ENCODE measurements at places on chromosomes 7 and 10.

DNA sequence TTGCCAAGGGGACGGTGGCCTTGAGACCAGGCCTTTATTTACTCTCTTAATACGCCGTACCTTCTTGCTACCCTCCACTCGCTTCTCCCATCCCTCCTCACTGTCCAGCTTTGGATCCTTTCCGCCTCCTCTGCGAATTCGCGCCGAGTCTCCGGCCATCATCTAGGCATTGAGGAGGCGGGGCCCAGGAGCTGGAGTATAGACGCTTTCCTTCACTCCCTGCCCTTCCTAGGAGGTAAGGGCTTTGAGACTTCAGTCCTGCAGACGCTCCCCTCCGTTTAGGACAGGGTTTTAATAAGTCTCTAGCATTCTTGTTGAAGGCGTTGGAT lies 538 bp downstream of the TFAM start:
- DNase-seq: peak; percentile 62

GRCh38 chr10:69844698-69845097 lies 43.0 kb downstream of the COL13A1 start:
- no peak for DNase-seq

DNA sequence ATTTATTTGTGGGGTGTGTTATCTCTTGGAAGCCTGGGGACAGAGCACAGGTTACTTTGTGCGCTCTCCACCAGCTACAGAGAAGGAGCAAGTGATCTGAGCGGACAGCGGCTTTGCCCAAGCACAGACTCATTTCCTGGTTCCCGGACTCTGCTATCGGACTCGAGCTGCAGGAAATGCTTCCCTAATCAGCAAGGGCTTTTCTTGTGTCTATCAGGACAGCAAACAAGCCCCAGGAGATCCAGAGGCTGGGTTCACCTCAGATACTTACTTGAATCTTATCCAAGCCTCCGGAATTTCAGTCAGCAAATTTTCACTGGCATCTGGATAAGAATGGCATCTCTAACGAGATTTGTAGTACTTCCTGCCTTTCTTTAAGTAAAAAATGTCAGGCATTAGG lies 27.8 kb downstream of the MRC1 start:
- peak; percentile 85 for DNase-seq

DNA sequence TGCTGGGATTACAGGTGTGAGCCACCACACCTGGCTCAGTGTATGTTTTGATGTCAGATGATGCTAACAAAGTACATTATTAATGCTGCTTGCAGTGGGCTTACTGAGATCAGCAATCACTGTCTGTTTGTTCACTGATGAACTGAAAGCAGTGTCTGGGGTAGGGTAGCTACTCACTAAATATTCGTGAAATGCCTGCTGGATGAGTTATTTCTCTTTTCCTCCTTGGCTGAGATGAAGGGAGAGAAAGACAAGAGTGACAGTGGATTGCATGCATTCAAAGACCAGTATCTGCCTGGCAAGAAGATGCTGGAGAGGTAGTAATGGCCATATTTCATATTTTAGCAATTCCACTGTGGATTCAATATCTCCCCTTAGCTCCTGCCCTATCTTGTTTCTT lies 32.3 kb downstream of the FAM107B start:
- DNase-seq: no peak

GRCh38 chr7:80770675-80771081 lies 132.2 kb downstream of the CD36 start:
- DNase-seq: no peak

GRCh38 chr10:16597656-16598055 lies 76.0 kb upstream of the C1QL3 start:
- DNase-seq: no peak

GRCh38 chr7:5679048-5679812 lies 102.2 kb downstream of the RNF216 start:
- no peak for DNase-seq

GRCh38 chr7:23347033-23347681 lies 48.0 kb downstream of the MALSU1 start:
- peak; percentile 30 for DNase-seq

GRCh38 chr10:118167056-118167700 lies 120.4 kb upstream of the RAB11FIP2 start:
- no peak for DNase-seq

DNA sequence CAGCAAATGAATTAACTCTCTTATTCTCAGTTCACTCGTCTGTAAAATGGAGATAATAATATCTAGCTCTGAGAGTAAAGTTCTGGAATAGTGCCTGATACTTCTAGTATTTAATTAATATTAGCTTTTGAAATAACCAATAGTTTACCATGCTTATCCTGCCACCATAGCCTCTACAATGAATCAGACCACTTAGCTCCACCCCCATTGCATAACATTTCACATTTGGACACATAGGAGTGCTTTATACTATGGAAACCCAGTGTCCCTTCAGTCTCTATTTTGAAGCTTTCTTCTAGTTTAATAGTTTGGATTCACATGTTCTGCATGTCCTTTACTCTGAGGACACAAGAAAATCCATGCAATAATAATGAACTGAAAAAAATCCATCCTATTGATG lies 427.3 kb upstream of the C7orf33 start:
- no peak for DNase-seq

GRCh38 chr7:92589056-92589455 lies 1.1 kb downstream of the FAM133B start:
- DNase-seq: no peak

GRCh38 chr10:2252096-2252495 lies 514.8 kb upstream of the ADARB2 start:
- no peak for DNase-seq

- DNase-seq: no peak
Observed at GRCh38 chr10:80410578-80411145, 2.3 kb downstream of the PRXL2A start.

- no peak for DNase-seq
Observed at GRCh38 chr10:121043124-121043849, 192.1 kb downstream of the WDR11 start.

GRCh38 chr7:35463176-35463700 lies 209.3 kb upstream of the TBX20 start:
- no peak for DNase-seq

DNA sequence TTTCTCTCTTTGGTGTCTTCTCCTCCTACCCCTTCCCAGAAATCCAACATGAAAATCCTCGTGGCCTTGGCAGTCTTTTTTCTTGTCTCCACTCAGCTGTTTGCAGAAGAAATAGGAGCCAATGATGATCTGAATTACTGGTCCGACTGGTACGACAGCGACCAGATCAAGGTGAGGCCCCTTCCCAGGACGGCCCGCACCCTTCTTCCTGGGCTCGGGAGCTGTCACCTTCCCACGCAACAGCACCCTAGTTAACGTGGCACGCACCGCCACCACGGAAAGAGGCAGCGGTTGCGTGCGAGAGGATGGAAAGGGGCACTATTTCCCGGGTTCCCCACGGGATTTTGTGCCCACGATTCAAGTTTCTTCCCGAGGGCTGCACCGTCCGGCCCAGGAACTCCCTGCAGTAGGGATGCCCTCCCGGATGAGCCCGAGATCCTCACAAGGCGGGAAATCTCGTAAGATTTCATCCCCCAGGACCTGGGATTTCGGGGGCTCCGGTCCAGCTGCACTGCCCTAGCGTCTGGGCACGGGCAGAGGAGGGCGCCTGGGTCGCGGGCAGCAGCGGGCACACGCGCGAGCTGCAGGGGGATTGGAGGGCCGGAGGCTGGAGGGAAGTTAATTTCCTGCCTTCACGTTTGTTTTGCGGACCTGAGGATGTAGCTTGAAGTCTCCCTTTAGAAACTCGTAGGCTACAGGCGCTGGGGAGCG lies 834 bp downstream of the TAC1 start:
- DNase-seq: no peak

DNA sequence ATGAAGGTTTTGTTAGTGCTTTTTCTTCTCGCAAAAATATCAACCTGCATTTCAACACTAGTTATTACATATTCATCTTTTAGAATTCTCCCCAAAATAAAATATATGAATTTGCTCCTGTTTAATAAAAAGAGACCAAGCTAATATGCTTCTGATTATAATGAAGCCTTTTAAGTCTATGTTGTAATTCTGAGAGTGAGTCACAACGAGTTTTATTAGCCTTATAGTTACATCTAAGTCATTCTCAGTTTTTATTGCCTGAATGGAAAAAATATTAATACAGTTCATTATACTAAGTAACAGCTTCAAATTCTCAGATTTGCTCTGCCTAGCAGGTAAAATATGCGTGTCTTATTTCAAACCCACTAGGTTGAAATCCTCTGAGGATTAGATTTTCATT lies 152.4 kb upstream of the CELF2 start:
- DNase-seq: peak; percentile 39

DNA sequence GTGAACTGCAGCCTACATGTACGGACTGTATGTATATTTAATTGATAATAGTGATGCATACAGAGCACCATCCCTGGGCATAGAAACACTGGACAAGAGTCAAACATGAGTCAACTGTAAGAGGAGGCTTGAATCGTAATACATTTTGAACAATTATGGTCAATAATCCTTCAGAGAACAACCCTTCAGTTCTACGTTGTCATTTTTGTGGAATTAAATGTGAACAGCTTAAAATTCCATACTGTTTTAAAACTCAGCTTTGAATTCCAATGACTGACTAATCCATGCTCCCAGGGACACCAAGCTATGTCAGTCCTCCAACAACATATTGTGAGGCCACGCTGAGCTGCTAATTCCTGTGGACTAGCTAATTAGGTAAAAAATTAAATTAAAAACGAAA lies 41.5 kb upstream of the KMT2E start:
- DNase-seq: peak; percentile 85

GRCh38 chr7:836429-836828 lies 4.2 kb downstream of the SUN1 start:
- DNase-seq: peak; percentile 30

GRCh38 chr7:154953006-154953684 lies 49.8 kb downstream of the PAXIP1 start:
- peak; percentile 28 for DNase-seq

DNA sequence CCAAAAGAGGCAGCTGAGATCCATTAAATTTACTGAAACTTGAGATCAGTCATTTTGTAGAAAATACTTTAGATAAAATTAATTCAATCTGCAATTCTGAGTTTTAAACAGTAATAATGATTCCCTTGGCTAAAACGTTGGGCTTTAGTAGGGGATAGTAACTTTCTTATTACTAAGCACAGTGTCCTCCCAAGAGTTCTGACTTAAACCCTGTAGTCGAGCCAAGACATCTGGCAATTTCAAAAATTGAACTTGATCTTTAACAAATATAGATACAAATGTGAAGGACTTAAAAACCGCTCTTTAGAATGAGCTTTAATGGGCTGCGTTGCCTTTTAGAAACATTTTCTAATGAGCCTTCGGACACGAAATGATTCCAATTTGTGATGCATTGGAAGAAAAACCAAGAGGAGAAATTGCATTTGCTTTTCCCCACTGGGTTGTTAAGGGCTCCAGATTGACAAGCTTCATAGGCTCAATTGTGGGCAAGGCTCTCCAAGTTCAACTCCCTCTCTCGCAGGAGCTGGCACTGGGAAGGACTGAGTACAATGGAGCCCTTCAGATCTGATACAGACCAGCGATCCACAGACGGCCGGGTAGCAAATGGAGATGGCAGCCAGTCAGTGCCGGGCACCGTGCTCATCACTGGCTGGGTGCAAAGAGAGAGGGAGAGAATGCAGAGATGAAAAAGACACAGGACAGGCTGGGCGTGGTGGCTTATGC lies 921.3 kb upstream of the AUTS2 start:
- DNase-seq: no peak

DNA sequence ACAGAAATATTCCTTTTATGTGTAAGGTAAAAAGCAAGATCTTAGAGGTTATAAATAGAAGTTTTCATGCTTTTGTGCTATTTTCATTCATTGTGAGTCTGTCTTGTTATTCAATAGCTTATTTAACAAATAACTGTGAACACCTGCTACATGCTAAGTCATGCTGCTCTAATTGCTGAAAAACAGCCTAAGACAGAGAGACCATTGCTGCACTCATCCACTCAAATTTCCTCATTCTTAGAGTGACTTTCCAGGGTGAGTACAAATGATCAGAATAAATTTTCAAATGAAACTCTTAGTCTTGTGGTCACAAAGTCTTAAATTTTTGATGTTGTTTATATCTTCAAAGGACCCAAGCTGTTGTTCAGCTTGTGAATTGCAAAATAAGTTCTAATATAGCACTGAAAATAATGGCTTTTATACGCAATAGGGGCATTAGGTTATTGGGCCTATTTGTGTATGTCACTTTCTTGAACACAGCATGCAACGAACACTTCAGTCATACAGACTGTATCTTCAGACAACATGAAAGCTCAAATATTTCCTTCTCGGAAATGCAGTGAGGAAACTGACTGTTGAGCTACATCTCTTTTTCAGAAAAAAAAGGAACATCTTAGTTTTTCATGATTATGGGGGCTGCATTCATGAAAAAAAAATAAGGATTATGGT lies 247.9 kb upstream of the PCDH15 start:
- no peak for DNase-seq

DNA sequence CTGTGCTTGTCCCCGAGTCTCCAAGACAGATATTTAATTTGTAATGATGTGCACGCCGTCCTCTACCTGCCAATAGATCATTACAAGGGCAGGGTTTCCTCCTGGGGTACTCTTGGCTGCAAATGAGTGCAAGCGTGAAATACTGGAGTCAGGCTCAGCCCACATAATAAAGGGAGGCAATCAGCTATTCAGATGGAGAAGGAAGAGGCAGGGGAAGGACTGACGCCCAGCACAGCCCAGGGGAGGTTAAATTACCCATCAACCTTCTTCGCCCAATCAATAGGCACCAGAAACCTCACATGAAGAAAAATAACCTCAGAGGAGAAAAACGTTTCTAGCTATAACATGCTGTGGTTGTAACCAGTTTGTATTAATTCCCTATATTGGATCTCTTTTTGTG lies 544.9 kb upstream of the ADARB2 start:
- DNase-seq: no peak

DNA sequence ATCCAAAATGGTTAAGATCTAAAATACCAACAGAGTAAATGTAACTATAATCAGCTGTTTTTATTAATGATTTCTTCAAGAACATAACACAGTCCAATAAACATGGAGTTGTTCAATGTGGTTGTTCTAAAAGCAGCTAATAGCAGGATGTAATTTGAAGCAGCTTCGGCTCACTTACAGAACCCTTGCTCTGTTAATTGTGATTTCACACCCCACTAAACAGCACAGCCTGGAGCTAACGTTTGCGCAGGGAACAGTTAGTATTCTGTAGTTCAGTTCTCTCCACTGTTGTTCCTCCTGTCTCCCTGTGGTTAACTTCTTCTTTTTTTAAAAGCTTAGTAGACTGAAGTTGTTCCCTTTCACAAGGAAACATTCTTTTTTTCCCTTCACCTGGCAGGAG lies 104.0 kb downstream of the GRM3 start:
- no peak for DNase-seq

GRCh38 chr7:5382281-5382892 lies 41.2 kb downstream of the TNRC18 start:
- DNase-seq: no peak

All from EL (cell line).